ENCODE measurements at places on chromosomes 3 and 15. TPM values are rescaled to one million over a fixed set of nuclear protein-coding genes. Genes with fewer than 3 reads are reported as not detected.

Gene LEKR1
- 0.63 TPM for total RNA-seq

Gene MAP2K5
- 11.0 TPM for total RNA-seq

Gene GABRG3
- 0.62 TPM for total RNA-seq

Gene NGLY1
- 19.5 TPM for total RNA-seq

Gene OR5K2
- not detected for total RNA-seq

Gene SPSB4
- 0.15 TPM for total RNA-seq

Gene NLGN1
- not detected for total RNA-seq

Gene UROC1
- not detected for total RNA-seq

Gene ATP8B4
- 0.99 TPM for total RNA-seq

Gene CHST14
- total RNA-seq, result 20.5 TPM

Gene ESYT3
- 0.52 TPM for total RNA-seq
